ENCODE measurements at places on chromosomes 2 and 18.
A peak's percentile ranks its signal among the peaks of the same experiment; 100 is the strongest.

DNA sequence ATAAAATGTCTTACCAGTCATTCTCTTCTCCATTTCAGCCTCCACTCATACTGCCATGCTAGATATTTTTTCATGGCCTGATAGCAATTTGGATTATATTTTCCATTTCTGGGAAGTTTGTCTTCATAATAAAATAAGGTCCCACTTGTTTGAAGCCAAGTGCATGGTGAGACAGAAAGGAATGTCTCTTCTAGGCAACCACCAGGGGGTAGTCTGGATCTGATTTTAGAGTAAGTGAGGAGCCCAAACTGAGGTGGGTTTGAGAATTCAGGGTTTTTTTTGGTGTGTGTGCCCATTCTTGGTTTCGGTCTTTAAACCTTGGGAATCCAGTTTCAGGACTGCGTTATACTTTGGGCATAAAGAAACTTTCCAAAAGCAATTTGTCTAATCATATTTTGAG, 315.5 kb downstream of the RPRM start:
- DNase-seq: no peak

DNA sequence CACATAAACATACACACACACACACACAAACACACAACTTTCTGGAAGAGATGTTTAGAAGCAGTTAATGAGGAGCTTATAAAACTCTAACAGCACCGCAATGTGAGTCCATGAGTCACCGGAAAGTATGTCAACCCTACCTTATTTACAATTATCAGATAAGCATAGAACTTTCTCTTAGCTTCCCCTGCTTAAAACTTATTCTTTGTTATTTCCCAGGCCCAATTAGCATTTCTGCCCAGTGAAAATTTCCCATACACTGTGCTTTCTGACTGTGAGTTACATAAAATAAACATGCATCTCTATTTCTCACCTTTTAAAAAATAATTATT, 737.6 kb downstream of the LRP1B start:
- DNase-seq: no peak

DNA sequence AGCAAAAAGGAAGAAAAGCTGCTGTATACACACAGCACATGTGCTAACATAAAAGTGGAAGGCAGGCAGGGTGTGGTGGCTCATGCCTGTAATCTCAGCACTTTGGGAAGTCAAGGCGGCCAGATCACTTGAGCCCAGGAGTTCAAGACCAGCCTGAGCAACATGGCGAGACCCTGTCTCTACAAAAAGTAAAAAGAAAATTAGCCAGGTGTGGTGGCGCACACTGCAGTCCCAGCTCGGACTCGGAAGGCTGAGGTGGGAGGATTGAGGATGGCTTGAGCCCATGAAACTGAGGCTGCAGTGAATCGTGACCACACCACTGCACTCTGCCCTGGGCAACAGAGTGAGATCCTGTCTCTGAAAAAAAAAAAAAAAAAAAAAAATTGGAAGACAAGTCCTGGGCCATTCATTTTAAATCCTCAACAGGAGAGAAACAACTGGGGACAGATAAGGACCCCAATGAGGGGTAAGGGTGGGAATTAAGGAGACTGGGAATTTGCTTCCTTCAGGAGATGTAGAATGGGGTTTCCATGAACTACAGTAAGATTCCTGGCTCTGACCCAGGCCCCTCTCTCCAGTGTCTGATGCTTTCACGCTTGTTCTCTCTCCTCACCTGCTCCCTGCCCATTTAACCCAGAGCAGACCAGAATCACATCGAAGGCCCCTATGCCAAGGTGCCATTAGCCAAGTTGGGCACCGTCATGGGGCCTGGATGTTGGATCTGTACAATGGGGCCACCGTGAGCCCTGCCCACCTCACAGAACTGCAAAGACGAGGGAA, 29.6 kb downstream of the TNS1 start:
- no peak for DNase-seq

- DNase-seq: peak; percentile 34
Observed at GRCh38 chr2:263774-264492, at the start of gene SH3YL1. Gene SH3YL1 (minus strand): TSS chr2:264032. CDS start chr2:263984, 48 bp downstream.

- DNase-seq: no peak
Observed at GRCh38 chr2:196173505-196173904, 2.1 kb upstream of the STK17B start.

DNA sequence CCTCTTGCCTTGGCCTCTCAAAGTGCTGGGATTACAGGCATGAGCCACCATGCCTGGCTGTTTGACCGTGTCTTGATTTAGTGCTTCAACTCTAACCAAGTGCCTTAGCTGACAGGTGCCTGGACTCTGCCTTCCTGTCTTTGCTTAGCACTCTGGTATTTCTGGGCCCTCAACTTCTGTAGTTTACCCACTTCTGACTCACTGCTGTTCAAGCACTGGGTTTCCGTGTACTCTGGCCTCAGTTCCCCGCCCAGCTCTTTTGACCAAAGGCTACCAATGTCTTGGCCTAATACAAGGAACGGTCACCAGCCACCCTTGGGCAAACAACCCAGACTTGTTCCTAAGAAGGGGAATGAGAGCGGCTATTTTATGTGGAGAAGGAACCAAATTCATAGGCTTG, 35.7 kb upstream of the CABLES1 start:
- DNase-seq: no peak

GRCh38 chr2:101558740-101559525, 84.0 kb upstream of the RFX8 start:
- no peak for DNase-seq

DNA sequence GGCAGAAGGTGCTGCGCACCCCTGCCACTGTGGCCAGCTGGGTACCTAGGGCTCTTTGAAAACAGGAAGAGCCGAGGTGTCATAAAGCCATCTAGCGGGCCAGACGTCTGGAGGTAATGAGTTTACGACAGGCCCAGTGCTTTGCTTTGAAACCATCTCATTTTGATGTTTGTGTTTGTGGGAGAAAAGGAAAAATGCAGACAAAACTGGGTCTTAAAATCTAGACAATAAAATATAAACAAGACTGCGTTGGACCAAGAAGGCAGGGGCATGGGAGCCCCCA, 3.2 kb downstream of the HOXD9 start:
- no peak for DNase-seq

DNA sequence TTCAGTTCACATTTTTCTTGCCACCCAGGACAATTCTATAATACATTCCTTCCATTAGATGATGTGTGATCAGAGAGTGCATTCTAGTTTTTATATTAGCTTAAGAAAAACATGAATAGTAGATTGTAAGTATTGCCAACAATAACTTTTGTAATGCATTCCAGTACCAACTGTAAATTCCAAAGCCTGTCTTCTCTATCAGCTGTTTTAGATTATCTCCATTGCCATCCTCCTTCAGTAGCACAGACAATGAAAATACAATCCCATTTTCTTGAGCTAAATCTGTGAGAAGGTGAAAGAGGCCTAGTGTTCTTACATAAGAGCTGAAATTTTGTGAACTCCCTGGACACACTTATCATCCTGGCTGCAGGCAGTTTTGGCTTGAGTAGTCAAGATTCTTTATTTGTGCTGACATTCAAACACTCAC, 103.9 kb downstream of the CCBE1 start:
- DNase-seq: no peak

DNA sequence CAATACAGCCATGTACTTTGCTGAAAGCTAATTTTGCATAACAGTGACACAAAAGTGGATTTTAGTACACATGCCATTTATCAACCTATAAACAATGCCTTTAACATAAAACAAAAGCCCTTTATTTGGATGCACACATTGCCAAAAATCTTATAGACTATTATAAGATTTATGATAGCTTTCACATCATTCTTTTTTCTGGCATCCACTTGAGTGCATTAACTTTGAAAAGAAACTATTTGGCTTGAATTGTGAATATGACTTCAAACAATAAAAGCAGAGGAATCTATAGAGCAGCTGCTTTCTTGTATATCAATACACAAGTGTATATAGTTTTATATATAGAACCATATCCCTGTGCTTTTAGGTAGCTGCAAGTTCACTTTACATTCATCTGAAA, 577.4 kb downstream of the CBLN2 start:
- DNase-seq: no peak

DNA sequence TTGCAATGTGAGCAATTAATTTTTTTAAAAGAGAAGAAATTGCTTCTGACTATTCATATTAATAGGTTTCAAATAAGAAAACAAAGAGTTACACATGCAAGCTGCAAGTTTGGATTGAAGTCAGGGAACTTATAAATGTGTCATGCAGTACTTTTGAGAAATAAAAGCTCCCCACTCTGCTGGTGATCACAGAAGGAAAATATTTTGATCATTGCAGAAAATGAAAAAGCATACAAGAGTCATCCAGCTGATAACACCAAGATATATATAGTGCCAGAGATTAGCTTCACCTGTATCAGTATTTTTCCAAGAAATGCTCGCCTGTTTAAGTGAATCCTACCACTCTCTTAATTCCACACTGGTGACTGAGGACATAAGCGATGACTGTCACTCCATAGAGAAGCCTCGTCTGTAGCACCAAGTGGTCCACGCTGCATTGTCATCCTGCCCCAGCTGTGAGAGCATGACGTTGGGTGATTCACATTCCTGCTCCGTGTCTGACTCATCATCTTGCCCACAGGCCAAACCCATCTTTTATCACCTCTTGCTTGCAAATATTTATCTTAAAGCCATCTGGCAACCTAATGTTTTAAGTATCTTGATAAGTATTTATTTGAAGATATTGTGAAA, 178.0 kb downstream of the ASXL3 start:
- no peak for DNase-seq

DNA sequence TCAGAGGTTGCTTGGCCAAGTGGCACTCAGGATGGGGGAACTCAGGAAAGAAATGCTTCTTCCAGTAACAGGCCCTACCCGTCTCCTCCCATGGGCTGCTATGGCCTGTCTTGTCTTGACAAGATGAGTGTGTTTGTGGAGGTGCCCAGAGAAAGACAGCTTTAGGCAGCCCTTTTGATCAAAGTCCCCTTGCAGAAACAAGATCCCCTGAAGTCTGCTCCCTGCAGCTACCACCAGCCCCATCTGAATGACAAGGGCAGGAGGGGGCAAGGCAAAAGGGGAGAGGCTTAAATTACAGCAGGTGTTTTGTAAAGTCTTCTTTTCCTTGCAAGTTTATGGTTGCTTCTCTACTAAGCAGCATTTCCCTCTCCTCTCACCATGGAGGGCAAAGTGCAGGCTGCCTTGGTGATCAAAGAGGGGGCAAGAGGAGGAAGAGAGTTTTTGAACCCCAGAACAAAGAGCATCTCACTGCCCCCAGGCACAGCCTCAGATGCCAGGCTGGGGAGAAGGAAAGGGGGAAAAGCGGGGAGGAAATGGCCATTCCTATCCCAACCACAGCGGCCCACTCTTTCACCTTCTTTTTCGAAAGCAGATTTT, 6.7 kb downstream of the EVA1A start:
- no peak for DNase-seq

DNA sequence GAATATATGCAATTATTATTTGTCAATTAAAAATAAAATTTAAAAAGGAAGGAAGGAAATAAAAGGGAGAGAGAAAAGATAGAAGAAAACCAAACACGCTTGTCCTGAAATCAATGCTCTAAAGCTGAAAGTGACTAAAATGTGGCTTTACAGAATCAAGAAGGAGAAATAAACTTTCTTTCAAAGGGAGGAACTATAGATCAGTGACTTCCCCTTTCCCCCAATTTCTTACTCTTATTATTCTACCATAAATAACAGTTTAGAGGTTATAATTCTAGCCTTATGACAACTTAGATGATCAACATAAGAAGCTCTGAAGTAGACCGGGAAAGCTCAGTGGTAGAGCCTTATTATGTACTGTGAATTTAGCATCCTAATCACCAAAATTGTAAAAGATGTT, 122.5 kb downstream of the ARHGAP15 start:
- no peak for DNase-seq

DNA sequence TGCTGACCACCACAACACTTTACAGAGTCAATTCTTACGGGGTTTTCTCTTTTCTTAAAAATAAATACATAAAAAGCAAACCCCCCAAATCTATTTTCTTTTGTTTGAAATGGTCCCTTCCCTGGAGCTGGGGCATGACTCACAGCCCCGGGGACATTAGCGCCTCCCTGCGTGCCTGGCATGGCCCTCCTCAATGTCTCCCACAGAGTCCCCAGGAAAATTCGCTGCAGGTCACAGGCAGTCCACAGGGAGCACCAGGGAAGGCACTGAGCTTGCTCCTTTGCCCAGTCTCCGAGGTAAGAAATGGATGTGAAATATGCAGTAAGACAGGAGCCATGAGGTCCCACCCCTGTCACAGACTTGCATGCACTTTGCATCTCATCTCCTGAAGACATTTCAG, 142.5 kb downstream of the LAMA1 start:
- no peak for DNase-seq

DNA sequence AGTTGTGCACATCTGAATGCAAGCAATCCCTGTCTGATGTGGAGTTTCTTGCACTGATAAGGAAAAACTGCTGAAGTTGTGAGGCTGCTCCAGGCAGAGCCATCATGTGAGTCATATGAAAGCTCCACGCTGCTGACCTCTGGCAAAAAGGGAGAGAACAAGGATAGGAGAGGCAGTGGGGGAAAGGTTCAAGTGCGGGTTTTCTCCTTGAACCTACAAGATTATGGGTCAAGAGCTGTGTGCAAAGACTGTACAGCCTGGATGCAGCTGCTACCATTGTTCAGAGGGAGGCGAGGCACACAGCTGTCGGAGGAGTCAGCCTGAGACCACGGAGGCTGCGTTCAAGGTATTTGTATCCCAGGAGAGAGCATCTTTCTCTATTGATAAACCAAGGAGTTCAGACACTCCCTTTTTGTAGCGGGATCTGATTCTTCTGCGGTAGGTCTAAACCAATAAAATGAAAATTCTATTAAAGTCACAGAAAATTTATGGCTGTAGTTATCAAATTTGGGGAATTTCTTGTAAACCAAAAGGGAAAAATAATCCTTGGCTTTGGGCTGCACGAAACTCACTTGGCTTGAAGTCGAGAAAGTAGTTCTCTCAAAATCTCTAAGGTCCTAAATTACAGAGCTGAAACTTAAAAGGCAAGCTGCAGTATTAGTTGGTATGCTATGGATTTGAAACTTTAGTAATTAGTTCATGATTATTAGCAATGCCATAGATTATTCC, at the start of gene CDK15:
Gene CDK15, plus strand, starts transcription at position 96 of the 729 bp plus-strand sequence. Its CDS starts 128 bp downstream, at position 224.
- DNase-seq: no peak

DNA sequence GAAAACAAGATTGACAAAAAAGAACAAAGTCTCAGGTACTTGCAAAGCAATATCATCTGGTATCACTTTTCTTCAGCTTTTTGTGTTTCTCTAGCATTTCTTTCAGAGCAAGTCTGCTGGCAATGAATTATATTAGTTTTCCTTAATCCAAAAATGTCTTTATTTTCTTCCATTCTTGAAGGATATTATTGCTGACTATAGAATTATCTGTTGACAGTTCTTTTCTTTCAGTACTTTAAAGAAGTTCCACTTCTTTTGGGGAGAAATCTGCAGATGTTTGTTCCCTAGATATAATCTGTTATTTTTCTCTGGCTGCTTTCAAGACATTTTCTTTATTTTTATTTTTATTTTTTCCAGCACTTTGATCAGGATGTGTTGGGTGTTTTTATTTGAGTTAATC, 161.8 kb upstream of the SPRED2 start:
- no peak for DNase-seq

- no peak for DNase-seq
Observed at GRCh38 chr18:741931-742512, 29.6 kb upstream of the ENOSF1 start.
